ENCODE measurements at places on chromosomes 7 and 10. TPM values are rescaled to one million over a fixed set of nuclear protein-coding genes. Genes with fewer than 3 reads are reported as not detected.

PON2 gene
- total RNA-seq: 77.5 TPM

SGCE gene
- 24.9 TPM for total RNA-seq

MLXIPL gene
- 0.14 TPM for total RNA-seq

SSC4D gene
- total RNA-seq: 6.4 TPM

TMEM120A gene
- 24.2 TPM for total RNA-seq

ST8SIA6 gene
- total RNA-seq: not detected

IFIT1B gene
- not detected for total RNA-seq

CNPY1 gene
- not detected for total RNA-seq

HSPA12A gene
- total RNA-seq: 13.7 TPM

NKX1-2 gene
- total RNA-seq: not detected

ZFAND4 gene
- total RNA-seq: 9.1 TPM

SFMBT2 gene
- total RNA-seq: 3.0 TPM

CCNJ gene
- 17.1 TPM for total RNA-seq

SPDYE6 gene
- not detected for total RNA-seq

CYTH3 gene
- 44.8 TPM for total RNA-seq

AGBL3 gene
- 1.0 TPM for total RNA-seq

HTR5A gene
- total RNA-seq: not detected

TSPAN15 gene
- 22.4 TPM for total RNA-seq

NRP1 gene
- 81.2 TPM for total RNA-seq

SHOC2 gene
- 22.6 TPM for total RNA-seq

SMARCD3 gene
- total RNA-seq: 28.7 TPM

FKBP6 gene
- not detected for total RNA-seq

RAPGEF5 gene
- 1.1 TPM for total RNA-seq

PTF1A gene
- not detected for total RNA-seq

OR2A12 gene
- total RNA-seq: not detected

ETV1 gene
- total RNA-seq: 3.8 TPM

KLF14 gene
- not detected for total RNA-seq

OPN1SW gene
- not detected for total RNA-seq

PMPCB gene
- total RNA-seq: 49.5 TPM

FAM241B gene
- total RNA-seq: 10.3 TPM

POLR3A gene
- 20.7 TPM for total RNA-seq

CH25H gene
- total RNA-seq: 0.29 TPM

VOPP1 gene
- total RNA-seq: 118 TPM

PAPOLB gene
- 0.14 TPM for total RNA-seq

Measured in kidney epithelial cell (primary cell).